ENCODE measurements at places on chromosomes 2 and 18. TPM values are rescaled to one million over a fixed set of nuclear protein-coding genes. Genes with fewer than 3 reads are reported as not detected.

The TRAF3IP1 gene
- 11.3 TPM for total RNA-seq

The ZNF521 gene
- total RNA-seq = 6.5 TPM

The TFCP2L1 gene
- 0.26 TPM for total RNA-seq

The RPL37A gene
- total RNA-seq = 3,651 TPM

The VSNL1 gene
- total RNA-seq = 0.06 TPM

The MAP4K3 gene
- 42.1 TPM for total RNA-seq

The VWC2L gene
- under 0.01 TPM for total RNA-seq

The KLHL30 gene
- 1.6 TPM for total RNA-seq

The GKN1 gene
- not detected for total RNA-seq

The ALMS1 gene
- total RNA-seq = 13.6 TPM

The LYPD1 gene
- 21.7 TPM for total RNA-seq

The FOXI3 gene
- not detected for total RNA-seq

The MRO gene
- total RNA-seq = not detected

The IL18RAP gene
- not detected for total RNA-seq

The TGFA gene
- total RNA-seq = 0.06 TPM

The SKOR2 gene
- not detected for total RNA-seq

The GULP1 gene
- total RNA-seq = 62.0 TPM

The L3MBTL4 gene
- under 0.01 TPM for total RNA-seq

The EPB41L3 gene
- 3.7 TPM for total RNA-seq

The OR6B2 gene
- total RNA-seq = not detected

The C2orf72 gene
- 0.25 TPM for total RNA-seq

The TMEM150A gene
- 5.9 TPM for total RNA-seq

The MAPK4 gene
- total RNA-seq = under 0.01 TPM

The NOSTRIN gene
- total RNA-seq = under 0.01 TPM

The ARHGAP25 gene
- total RNA-seq = 0.50 TPM

The CYTIP gene
- 2.4 TPM for total RNA-seq

The ST8SIA5 gene
- total RNA-seq = under 0.01 TPM

The NT5C1B gene
- not detected for total RNA-seq

The FABP1 gene
- total RNA-seq = not detected

The AP1S3 gene
- total RNA-seq = 22.6 TPM

The KCNE4 gene
- total RNA-seq = 10.8 TPM

The CENPA gene
- 4.2 TPM for total RNA-seq

The ASPRV1 gene
- 0.31 TPM for total RNA-seq

The GPR39 gene
- total RNA-seq = 7.5 TPM

The TRIM43 gene
- not detected for total RNA-seq

The SIX3 gene
- total RNA-seq = not detected

The DSC3 gene
- under 0.01 TPM for total RNA-seq

The ALPI gene
- total RNA-seq = not detected

The SCG2 gene
- total RNA-seq = 4.0 TPM

The AFF3 gene
- under 0.01 TPM for total RNA-seq

The STAMBP gene
- total RNA-seq = 23.8 TPM

The SPIRE1 gene
- total RNA-seq = 40.2 TPM

The R3HDM1 gene
- total RNA-seq = 4.0 TPM

The TSGA10 gene
- total RNA-seq = 2.8 TPM

The CTNNA2 gene
- total RNA-seq = not detected

The GAD1 gene
- total RNA-seq = not detected

The FAP gene
- total RNA-seq = 91.9 TPM

All from aortic smooth muscle cell (primary cell).